ENCODE measurements at places on chromosomes 7 and 10.

GRCh38 chr7:123498601-123499000 lies 35.8 kb downstream of the IQUB start:
- DNase-seq: no peak

GRCh38 chr10:119852822-119853221 lies 19.8 kb downstream of the MCMBP start:
- no peak for DNase-seq

- no peak for DNase-seq
Measured at GRCh38 chr10:75525067-75525466, 93.6 kb downstream of the LRMDA start.

GRCh38 chr10:101956117-101956516 lies 99.9 kb downstream of the ARMH3 start:
- no peak for DNase-seq

- DNase-seq: no peak
Measured at GRCh38 chr7:158018098-158018762, 569.4 kb downstream of the PTPRN2 start.

DNA sequence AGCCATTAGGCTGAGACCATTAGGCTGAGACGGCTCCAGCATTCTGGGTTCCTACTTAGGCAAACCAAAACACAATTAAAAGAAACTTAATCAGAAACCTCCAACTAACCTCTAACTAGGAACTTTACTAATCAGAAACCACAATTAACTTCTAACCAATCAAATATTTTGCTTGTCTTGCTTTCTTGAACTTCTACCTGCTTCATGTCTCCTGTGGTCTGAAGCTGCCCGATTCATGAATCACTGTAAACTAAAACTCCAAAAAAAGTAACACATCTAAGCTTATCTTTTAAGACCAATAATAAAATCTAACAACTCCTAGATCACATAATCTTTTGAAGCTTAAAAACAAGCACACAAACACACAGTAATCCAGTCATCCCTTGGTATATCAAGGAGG lies 76.1 kb downstream of the PDSS1 start:
- no peak for DNase-seq

DNA sequence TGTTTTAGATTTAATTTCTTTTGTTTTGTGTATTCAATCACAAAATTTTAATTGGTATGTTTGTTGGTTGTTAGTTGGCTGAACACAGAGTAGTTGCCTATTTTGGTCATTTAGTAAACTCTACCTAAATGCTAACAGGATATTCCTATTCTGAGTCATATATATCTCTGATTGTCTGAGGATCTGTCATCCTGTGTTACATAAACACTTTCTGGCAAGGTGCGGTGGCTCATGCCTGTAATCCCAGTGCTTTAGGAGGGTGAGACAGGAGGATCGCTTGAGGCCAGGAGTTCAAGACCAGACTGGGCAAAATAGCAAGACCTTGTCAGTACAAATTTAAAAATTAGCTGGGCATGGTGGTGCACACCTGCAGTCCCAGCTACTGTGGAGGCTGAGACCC lies 178.6 kb downstream of the PLCE1 start:
- no peak for DNase-seq

DNA sequence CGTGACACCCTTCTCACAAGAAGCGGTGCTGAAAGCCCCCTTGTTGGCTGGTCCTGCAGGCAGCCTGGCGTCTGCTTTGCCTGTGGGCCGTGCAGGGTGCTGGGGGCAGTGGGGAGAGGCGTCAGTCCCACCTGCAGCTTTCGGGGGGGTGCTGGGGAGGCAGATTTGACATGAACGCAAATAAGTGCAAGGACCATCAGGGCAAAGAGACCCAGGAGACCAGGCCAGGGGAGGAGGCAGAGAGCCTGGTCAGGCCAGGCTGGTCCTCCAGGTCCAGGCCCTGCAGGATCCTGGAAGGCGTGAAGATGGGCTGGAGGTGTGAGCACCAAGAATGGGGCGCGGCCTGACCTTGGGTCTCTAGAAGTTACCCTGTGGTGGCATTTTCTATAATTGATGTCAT lies 81.6 kb downstream of the MGMT start:
- DNase-seq: no peak

DNA sequence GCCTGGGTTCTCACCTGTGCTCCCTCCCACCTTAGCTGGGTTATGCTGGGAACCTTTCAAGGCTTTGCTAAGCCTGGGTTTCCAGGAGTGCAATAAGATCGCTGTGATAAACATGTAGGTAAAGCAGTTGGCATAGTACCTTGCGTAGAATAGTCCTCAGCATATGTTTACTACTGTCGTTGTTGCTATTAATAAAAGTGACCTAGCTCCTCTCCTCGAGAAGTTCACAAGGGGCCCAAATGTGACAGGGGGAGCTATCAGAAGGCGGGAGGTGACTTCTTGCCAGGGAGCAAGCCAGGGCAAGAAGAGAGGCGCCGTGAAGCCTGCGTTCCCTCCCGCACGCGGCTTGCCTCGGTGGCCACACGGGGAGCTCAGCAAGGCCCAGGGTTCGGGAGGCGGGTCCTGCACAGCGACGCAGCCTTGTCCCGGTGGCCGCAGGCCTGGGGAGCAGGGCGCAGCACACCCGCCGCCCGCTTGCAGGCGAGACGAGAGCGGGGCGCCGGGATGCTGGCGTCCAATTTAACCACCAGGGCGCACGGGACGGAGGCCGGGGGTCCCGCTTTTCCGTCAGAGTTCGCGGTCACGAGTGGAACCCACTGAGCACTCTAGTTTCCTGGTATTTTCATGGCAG lies 106.2 kb downstream of the SNX10 start:
- no peak for DNase-seq

DNA sequence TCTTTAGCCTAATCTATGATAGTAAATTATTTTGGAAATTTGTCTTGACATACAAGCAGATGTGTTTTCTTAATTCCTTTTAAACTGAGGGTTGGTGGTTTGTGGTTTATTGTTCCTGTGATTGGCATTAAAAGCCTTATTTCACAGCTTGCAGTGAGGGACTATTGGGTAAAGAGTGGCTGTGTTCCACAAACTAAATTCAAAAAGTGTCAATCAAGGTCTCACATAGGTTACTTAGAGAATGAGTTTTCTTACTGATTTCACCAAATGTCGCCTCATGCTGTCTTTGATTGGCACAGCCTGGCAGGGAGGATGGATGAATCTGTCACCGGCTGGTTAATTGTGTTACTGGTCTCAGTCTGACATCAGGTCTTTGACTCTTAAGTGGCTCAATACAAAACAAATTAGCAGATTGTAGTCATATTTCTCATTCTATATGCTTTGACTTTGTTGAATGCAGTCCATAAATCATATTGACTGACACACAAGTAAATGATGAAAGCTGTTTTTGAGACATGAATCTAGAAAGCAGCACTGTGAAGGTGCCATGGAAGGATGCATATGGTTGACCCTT lies 66.8 kb upstream of the CYP26C1 start:
- DNase-seq: no peak

DNA sequence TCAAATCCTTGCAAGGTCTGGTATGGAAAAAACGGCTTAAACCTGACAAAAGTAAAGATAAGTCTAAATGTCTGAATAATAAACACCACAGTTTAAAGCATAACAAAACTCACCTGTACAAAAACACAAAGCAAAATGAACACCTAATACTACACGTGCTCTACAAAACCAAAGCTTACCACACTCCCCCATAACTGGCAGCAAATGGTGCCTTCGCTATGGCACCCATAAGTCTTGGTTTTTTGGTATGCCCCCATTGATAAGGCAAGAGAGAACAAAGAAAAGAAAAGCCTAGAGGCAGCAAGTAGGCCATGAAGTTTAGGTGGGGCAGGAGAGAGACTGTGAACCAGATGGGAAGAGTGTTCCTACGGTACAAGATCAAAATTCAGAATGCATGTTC lies 34.2 kb downstream of the PDZD8 start:
- DNase-seq: no peak

- no peak for DNase-seq
Measured at GRCh38 chr7:74013539-74014272, 14.3 kb upstream of the ELN start.

- DNase-seq: no peak
Measured at GRCh38 chr7:158042156-158042880, 545.3 kb downstream of the PTPRN2 start.

DNA sequence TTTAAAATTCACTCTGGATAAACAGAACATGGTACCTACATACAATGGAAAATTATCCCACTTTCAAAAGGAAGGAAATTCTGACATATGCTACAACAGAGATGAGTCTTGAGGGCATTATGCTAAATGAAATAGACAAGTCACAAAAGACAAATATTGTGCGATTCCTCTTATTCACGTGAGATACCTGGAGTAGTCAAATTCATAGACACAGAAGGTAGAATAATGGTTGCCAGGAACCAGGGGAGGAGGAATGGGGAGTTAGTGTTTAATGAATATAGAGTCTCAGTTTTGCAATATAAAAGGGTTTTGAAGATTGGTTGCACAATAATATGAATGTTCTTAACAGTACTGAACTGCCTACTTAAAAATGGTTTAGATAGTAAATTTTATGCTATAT lies 69.8 kb upstream of the WAC start:
- DNase-seq: no peak

DNA sequence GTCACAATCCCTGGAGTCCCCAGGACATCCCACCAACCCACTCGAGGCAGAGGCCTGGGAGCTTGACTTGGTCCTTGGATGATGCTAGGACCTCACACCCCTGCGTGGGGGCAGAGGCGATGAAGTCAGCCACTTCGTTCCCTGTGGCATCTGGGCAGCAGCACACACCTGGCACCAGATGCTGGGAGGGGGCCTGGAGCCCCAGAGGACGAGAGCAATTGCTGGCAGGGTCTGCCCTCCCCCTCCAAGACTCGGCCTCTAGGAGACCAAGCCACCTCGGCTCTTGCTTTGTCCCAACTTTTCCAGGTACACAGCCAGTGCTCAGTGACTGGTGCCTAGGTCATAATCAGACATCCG lies 39.1 kb downstream of the DPYSL4 start:
- DNase-seq: no peak

- DNase-seq: no peak
Measured at GRCh38 chr10:124725791-124726190, 18.4 kb downstream of the FAM53B start.

GRCh38 chr10:63766745-63767137 lies 245.5 kb downstream of the REEP3 start:
- no peak for DNase-seq

GRCh38 chr7:98084631-98085030 lies 22.0 kb upstream of the LMTK2 start:
- no peak for DNase-seq

DNA sequence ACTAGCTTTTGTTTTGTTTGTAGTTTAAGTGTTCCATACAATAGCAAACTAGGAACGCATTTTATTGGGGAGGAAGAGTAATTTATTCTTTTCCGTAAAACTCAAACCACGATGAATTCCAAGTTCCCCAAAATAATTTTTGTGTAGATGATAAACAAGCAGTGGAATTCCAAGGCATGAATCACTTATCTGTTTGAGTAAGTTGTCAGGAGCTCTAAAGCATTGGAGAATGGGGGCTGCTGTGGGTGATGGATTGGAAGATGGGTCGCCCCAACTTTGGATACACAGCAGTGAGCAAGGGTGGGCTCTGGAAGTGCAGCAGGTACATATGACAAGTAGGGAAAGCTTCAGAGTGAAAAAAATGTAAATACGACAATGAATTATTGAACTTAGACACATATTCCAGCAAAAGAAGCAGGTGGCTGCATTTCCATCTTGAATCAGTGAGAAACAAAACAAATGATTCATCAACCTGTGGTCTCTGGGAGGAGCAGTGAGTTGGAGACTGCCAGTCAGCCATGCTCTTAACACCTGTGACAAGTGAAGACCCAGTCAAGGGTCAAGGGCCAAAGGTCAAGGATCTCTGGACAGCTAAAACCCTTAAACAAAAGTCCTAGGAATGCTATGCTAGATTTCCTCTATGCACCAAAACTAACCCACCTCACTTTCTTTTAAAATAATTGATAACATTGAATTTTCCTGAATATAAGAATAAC lies 34.2 kb upstream of the ADRB1 start:
- no peak for DNase-seq
